ENCODE measurements at places on chromosomes 6 and 20.

DNA sequence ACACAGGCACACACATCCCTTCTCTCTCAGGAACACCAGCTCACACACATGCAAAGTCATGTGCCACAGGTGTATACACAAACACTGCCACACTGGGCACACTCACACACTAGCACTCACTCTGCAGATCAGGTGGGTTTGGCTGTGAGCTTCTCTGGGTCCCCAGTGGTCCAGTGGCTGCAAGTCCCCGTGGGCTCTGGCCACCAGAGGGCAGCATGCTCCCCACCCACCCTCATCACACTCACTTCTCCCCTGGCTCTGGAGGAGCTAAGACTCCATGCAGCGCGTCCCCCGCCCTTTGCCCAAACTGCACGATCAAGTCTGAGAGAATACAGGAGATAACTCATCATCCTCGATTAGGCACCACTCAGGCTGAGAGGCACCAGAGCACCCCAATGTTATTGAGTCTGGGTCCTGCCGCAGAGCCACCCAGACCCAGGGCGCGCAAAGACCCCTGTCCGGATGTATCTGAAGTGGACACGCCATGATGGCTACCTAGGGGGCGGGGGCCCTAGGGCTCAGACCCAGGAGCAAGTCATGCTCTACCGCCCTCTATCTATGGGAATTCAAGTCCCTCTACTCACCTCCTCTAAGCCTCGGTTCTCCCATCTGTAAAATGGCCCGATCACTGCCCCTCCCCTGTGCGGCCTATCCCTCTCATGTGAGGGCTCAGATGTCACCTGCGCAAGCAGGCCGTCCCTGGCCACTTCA lies 90.5 kb downstream of the GRM4 start:
- DNase-seq: peak; percentile 8

DNA sequence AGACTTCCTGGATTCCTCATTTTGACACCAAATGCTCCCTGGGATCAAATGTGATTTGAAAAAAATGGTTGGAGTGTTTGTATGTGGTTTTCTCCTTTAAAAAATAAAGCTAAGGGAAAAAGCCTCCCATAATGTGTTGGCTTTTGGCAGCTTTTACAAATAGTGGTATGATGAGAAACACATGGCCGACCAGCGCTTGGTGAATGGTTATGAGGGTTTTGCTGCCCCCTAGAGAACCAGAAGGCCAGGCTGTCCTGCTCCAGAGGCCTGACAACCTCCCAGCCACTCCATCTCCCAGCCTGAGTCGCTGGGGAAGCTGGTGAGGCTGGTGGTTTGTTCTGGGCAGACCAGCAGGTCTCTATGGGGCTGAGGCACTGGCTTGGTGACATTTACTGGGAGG lies 69.3 kb downstream of the CLIC5 start:
- DNase-seq: peak; percentile 59

GRCh38 chr6:137973201-137973600 lies 106.1 kb downstream of the TNFAIP3 start:
- DNase-seq: no peak

GRCh38 chr6:83600459-83600858 lies 88.1 kb downstream of the PRSS35 start:
- DNase-seq: no peak

GRCh38 chr6:80488190-80488589 lies 381.7 kb downstream of the BCKDHB start:
- DNase-seq: no peak

GRCh38 chr6:136783495-136784270 lies 8.6 kb downstream of the MAP3K5 start:
- DNase-seq: no peak

GRCh38 chr20:54477191-54477955 lies 2.0 kb downstream of the DOK5 start:
- DNase-seq: no peak

DNA sequence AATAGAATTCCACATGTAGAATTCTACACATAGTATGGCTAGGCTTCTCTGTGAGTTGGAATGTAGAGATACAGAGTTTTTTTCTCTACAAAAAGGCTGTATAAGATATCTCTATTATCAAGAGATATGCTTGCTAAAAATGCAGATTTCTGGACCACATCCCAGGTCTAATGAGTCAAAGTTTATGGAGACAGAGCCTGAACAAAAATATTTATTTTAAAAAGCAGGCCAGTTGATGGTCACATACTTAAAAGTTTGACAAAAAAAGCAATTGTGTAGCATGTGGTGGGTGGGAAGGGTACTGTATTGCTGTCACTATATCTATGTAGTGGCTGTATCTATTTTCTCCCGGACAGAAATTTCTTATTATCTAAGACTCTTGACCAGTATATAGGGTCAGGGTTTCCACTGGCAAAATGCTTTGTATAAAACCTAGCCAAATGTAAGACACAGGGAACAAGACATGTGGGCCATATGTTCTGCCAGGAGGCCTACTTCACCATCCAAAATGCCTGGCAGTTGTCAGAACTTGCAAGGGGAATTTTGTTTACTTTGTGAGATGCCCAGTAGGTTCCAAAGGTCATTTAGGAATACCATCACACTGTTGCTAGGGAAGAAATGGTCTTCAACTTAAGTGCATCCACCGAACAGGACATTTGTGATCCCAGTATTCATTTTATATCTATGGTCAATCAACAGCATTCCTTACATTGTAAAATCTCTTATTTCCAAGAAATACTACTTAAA lies 60.6 kb downstream of the SHPRH start:
- no peak for DNase-seq

- DNase-seq: no peak
Observed at GRCh38 chr20:4920131-4920530, 81.2 kb downstream of the SLC23A2 start.

- DNase-seq: no peak
Observed at GRCh38 chr6:133610227-133610840, 278.6 kb upstream of the TCF21 start.
